Activated CD4-positive, alpha-beta T cell treated with anti-CD3 and anti-CD28 coated beads, Interleukin-2, amount 10 ng/mL, durations not matched to agents 7 days and 5 days (primary cell): ENCODE measurements at places on chromosomes 7 and 10.

- no peak for DNase-seq
Measured at GRCh38 chr7:101560856-101561255, 68.2 kb downstream of the MYL10 start.

DNA sequence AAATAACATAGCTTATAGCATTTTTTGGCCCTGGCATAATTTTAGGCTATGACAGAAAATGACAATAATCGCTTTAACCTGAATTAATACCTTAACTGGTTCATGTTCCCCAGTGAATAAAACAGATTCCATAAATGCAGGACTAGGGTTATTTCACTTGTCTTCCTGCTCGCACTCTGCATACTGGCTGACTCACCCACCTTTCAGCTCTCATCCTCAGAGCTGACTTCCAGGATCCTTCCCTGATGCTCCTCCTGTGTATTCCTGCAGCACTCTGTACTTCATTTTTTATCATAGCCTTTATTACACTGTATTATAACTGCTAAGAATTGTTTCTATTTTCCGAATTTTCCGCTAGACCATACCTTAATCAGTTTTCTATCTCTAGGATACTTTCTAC lies 123.7 kb downstream of the AVL9 start:
- DNase-seq, result no peak

DNA sequence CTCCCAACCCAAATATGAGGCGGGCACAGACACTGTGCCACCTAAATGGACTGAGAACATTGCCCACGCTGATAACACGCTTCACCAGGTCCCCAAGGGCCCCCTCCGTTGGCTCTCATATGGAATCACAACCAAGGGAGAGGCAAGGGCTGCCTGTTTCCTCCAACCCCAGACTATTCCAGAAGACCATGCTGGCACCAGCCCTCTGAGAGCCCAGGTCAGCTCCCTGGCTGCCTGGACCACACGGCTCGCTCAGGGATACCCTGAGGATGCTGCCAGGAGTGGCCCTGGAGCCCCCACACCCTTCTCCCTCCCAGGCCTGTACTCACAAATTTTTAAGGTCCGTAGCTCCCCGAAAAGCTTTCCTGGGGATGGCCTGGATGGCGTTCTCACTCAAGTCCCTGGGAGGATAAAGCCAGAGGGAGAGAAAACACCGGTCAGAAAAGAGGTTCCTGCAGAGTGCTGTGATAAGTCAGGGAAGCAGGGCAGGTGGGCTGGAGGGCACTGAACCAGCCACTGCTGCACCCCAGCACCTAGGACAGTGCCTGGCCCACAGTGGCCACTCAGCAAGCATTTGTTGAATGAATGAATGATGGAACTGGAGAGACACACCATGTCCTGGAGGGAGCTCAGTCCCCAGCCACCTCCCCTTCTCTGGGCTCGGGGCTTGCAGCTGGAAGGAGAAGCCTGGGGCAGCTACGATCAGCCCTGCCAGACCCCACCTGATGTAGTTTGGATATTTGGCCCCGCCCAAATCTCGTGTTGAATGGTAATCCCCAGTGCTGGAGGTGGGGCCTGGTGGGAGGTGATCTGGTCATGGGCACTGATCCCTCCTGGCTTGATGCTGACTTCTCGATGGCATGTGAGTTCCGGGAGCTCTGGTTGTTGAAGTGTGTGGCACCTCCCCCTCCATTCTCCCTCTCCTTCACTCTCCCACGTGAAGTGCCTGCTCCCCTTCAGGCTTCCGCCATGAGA lies 119.8 kb downstream of the SLIT1 start:
- DNase-seq, result no peak

GRCh38 chr7:46178661-46179060 lies 257.6 kb upstream of the IGFBP3 start:
- no peak for DNase-seq
